ENCODE measurements at places on chromosomes 3 and 15. TPM values are rescaled to one million over a fixed set of nuclear protein-coding genes. Genes with fewer than 3 reads are reported as not detected.

DNA sequence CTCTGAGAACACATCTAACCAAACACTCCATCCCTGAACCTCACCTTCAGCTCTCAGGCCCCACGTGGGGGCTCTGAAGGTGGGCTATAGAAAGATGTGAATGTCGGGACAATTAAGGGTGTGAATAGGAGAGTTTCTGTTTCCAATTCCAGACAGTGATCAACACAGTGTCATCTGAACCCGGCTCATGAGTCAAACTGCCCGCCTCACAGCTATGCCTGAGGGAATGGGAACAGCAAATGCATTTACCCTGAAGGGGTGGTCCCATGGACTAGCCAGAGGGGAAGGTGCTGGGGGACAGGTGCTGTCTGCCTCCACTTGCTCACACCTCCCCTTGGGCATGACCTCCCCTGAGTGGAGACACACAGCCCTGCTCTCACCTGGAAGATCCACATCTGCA is 6.3 kb downstream of the RTP2 start:
- no peak for DNase-seq

The VGLL3 gene
- 55.5 TPM for total RNA-seq

- DNase-seq: no peak
Measured at GRCh38 chr3:129838086-129838485, 55.4 kb downstream of the TMCC1 start.

- DNase-seq: peak; percentile 37
Measured at GRCh38 chr15:89912674-89913396, at the start of gene ARPIN. Gene ARPIN (minus strand): TSS chr15:89912952. CDS start chr15:89912835, 117 bp downstream.

Measured in prostate gland (tissue), 2 donors.